Endothelial cell (in vitro differentiated cells): ENCODE measurements at places on chromosomes 6 and 20.
A peak's percentile ranks its signal among the peaks of the same experiment; 100 is the strongest.

- peaks cover 49% of the 10 kb centered on the region for H3K4me1 ChIP-seq
- no peak for DNase-seq
- no peak overlapping the region for H3K27ac ChIP-seq
- peaks cover 5% of the 10 kb centered on the region for H3K27me3 ChIP-seq
- H3K36me3 ChIP-seq = peaks cover 10% of the 10 kb centered on the region
- no peak overlapping the region for H3K4me3 ChIP-seq
Observed at GRCh38 chr6:53342217-53342616, 6.5 kb downstream of the ELOVL5 start.

DNA sequence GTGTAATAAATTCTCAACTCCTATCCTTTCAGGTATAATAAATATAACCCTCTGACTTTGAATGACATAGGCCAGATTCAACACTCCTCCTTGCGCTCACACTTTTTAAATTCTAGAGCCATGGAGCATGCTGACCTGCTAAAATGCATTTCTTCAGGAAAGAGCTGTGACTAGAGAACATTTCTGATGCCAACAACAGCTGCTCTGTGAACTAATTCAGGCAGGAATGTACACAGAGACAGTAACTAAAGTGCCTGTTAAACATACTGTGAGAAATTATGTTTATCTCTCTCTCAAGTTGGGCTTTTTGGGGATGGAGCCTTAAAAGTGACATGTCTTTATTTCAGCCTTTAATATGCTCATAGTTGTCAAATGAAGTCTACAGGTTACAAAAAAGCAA lies 8.3 kb downstream of the NHSL1 start:
- H3K27me3 ChIP-seq = peaks cover 6% of the 10 kb centered on the region
- no peak for DNase-seq
- no peak overlapping the region for H3K27ac ChIP-seq
- peaks cover 42% of the 10 kb centered on the region for H3K4me1 ChIP-seq
- H3K4me3 ChIP-seq = no peak overlapping the region
- peaks cover 8% of the 10 kb centered on the region for H3K36me3 ChIP-seq

DNA sequence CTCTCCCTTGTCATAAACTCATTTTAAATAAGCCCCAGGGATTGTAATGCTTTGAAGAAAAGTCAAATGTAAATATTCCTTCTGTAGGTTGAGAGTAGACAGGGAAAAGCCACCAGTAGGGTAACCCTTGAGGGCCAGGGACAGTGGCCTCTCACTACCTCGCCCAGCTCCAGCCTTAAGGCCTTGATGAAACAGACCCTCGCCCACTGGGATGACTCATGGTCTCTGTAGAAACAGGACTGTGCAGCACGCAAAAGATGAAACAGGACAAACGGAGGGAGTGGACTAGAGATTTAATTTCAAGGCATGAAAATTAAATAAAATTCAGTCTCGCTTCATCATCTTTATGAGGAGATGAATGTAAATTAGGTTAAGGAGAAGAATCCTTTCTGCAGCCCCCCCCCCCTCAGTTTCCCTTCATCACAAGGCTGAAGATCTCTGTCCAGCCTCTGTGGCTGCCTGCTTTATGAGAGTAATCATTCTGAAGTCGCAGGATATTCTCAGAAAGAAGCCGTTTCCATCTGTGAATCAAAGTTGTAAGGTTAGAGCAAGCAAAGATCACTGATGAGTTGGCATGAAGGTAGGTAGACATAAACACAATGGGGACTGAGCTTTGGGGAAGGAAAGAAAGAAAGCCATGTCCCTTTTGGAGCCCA lies 60.4 kb downstream of the TMEM200A start:
- no peak overlapping the region for H3K4me3 ChIP-seq
- H3K27me3 ChIP-seq = no peaks in the 10 kb centered on the region
- no peaks in the 10 kb centered on the region for H3K36me3 ChIP-seq
- no peak overlapping the region for H3K27ac ChIP-seq
- peaks cover 13% of the 10 kb centered on the region for H3K4me1 ChIP-seq

- no peaks in the 10 kb centered on the region for H3K36me3 ChIP-seq
- H3K4me3 ChIP-seq = no peak overlapping the region
- DNase-seq = no peak
- no peak overlapping the region for H3K27ac ChIP-seq
- H3K27me3 ChIP-seq = peaks cover 5% of the 10 kb centered on the region
- no peaks in the 10 kb centered on the region for H3K4me1 ChIP-seq
Observed at GRCh38 chr6:169048185-169048864, 205.3 kb downstream of the THBS2 start.

- H3K36me3 ChIP-seq = no peaks in the 10 kb centered on the region
- H3K27ac ChIP-seq = no peak overlapping the region
- H3K4me3 ChIP-seq = no peak overlapping the region
- H3K27me3 ChIP-seq = peaks cover 4% of the 10 kb centered on the region
- H3K4me1 ChIP-seq = peaks cover 5% of the 10 kb centered on the region
Observed at GRCh38 chr6:47203266-47203937, 106.3 kb downstream of the TNFRSF21 start.

DNA sequence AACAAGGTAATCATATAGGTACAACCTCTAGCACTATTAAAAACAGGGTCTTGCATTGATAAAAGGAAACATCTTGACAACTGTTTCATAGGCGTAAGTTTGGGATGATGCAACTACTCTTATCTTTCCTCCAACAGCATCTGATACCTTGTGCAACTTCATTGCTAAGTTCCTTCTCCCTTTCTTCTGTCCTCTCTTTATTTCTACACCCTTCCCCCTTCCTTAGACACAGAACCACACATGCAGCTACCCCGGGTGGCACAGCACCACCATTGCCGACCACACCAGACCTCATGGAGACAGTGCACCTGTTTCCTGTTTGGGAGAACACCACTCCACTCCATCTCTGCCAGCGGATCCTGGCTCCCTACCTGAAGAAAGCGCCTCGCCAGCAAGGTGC lies 14.4 kb downstream of the MYB start:
- no peak overlapping the region for H3K27ac ChIP-seq
- H3K27me3 ChIP-seq = no peaks in the 10 kb centered on the region
- peaks cover 40% of the 10 kb centered on the region for H3K36me3 ChIP-seq
- H3K4me3 ChIP-seq = no peak overlapping the region

GRCh38 chr6:13776602-13777001 lies 37.8 kb downstream of the MCUR1 start:
- no peak overlapping the region for H3K4me3 ChIP-seq
- H3K27ac ChIP-seq = no peak overlapping the region
- H3K4me1 ChIP-seq = no peaks in the 10 kb centered on the region
- no peaks in the 10 kb centered on the region for H3K27me3 ChIP-seq
- H3K36me3 ChIP-seq = no peaks in the 10 kb centered on the region

DNA sequence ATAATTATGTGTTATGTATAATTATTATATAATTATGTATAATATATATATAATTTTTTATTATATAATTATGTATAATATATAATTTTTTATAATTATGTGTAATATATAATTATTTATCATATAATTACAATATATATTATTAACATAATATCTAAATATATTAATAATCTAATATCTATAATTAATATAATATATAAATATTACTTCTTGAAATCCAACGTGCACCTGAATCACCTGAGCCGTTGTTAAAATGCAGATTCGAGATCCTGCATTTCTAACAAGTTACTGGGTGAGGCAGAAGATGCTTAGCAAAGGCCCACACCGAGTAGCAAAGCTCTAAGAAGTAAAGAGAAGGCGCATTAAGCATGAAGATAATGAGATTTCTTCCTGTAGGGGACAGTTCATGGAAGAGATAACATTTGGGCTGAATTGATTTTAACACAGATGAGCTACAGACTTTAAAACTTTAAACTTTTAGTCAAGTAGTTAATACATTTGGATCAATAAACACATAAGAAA lies 406.4 kb upstream of the PLCB4 start:
- H3K36me3 ChIP-seq = no peaks in the 10 kb centered on the region
- no peak for DNase-seq
- peaks cover 1% of the 10 kb centered on the region for H3K27me3 ChIP-seq
- no peaks in the 10 kb centered on the region for H3K4me1 ChIP-seq

GRCh38 chr6:149249370-149250357 lies 67.8 kb upstream of the TAB2 start:
- DNase-seq = no peak
- no peak overlapping the region for H3K4me3 ChIP-seq
- peaks cover 4% of the 10 kb centered on the region for H3K27me3 ChIP-seq

DNA sequence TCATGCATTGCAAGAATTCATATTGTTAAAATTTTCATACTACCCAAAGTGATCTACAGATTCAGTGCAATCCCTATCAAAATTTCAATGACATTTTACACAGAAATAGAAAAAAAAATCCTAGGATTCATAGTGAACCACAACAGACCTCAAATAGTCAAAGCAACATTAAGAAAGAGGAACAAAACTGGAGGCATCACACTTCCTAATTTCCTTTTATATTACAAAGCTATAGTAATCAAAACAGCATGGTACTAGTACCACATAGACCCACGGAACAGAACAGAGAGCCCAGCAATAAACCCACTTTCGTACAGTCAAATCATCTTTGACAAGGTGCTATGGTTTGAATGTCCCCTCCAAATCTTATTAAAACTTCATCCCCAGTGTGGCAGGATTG lies 39.7 kb downstream of the NTSR1 start:
- no peaks in the 10 kb centered on the region for H3K36me3 ChIP-seq
- H3K27me3 ChIP-seq = peaks cover 8% of the 10 kb centered on the region
- no peak overlapping the region for H3K4me3 ChIP-seq
- no peak for DNase-seq
- H3K27ac ChIP-seq = no peak overlapping the region

DNA sequence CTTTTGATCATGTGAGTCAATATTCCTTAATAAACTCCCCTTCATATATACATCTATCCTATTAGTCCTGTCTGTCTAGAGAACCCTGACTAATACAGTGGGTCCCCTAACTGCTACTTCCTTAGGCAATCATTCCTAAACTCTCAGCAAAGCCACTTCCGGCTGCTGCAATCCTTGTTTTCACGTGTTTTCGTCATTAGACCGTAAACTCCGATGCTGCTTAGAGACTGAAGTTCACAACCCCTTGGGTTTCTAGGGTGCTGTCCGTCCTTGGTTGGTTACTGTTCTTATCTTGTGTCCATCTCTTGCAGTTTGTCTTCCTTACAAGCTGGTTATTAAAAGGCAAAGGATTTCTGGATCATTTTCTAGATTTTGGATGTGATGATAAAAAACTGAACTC lies 106.4 kb downstream of the GMPR start:
- H3K27ac ChIP-seq = no peak overlapping the region
- no peak overlapping the region for H3K4me3 ChIP-seq
- DNase-seq = no peak
- no peaks in the 10 kb centered on the region for H3K36me3 ChIP-seq
- peaks cover 3% of the 10 kb centered on the region for H3K4me1 ChIP-seq
- H3K27me3 ChIP-seq = peaks cover 2% of the 10 kb centered on the region

- peaks cover 2% of the 10 kb centered on the region for H3K27me3 ChIP-seq
- H3K4me1 ChIP-seq = peaks cover 47% of the 10 kb centered on the region
- H3K36me3 ChIP-seq = peaks cover 3% of the 10 kb centered on the region
- no peak for DNase-seq
- no peak overlapping the region for H3K27ac ChIP-seq
Observed at GRCh38 chr6:15409301-15410125, 163.6 kb downstream of the JARID2 start.

GRCh38 chr20:24242763-24243162 lies 226.7 kb upstream of the SYNDIG1 start:
- no peaks in the 10 kb centered on the region for H3K4me1 ChIP-seq
- H3K36me3 ChIP-seq = no peaks in the 10 kb centered on the region
- no peak overlapping the region for H3K4me3 ChIP-seq

DNA sequence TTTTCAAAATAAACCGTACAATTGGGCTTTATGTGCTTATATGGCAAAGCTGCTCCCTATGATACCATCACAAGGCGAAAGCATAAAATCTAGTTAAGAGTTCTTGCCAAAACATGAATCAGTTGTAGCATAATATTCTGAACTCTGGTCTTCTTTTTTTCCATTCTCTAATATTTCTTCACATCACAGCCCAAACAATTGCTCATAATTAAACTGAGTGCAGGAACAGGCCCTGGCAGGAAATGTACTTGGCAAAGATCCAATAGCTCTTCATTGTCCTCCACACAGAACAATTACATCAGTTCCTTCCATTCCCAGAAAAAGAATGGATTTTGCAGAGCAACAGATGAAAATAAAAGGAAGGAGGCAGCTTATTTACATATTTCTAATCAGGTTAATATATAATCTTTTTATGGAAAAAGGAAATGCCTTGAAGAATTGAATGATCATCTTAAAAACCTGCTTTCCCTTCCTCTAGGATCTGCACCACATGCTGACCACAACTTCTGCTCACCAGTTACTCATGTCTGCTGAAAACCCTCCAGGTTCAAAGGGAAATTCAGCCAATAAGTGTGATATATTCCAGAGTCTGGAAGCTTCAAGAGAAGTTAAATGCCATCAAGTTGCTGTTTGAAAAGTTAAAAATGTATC lies 123.3 kb upstream of the COL21A1 start:
- peaks cover 2% of the 10 kb centered on the region for H3K27me3 ChIP-seq
- H3K27ac ChIP-seq = peak overlapping the region; percentile 87
- H3K4me1 ChIP-seq = peaks cover 49% of the 10 kb centered on the region
- DNase-seq = no peak
- no peak overlapping the region for H3K4me3 ChIP-seq

DNA sequence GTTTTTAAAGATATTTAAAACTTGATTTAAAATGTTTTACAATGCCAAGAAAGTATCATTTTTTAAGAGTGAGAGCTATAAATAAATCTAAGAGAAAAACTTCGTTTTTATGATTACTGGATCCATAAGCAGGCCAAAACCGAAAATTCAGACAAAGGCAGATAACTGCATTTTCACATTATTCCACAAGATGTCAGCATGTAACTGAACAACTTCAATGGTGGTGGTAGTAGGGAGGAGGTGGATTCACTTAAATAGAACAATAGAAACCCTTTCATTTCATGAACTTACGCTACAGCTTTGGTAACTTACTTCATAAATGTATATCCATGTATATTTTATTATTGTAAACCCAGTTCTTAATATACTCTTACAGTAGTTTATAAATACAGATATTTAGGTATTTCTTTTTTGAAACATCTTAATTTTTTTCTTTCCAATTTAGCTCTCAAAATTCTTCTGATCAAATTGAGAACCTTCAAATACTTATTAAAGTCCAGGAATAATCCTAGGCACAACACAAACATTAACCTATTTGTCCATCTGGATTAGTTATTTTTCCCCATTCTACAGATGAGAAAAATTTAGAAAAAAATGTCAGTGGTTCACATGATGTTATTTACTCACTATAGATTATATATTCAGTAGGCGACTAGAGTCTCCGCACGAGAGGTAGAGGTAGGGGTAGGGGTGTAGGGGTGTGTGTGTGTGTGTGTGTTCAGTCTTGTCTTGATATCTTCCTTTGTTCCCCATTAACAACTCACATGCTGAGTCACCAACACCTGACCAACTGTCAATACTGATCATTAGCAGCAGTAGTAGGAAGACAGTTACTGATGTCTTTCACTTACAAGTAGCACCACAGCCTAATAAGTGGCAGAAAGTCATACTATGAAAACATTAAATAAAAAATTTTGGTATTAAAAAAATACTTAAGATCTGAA lies 111.5 kb downstream of the ARHGAP18 start:
- DNase-seq = peak; percentile 29
- H3K4me3 ChIP-seq = no peak overlapping the region
- H3K27ac ChIP-seq = peak overlapping the region; percentile 68
- H3K4me1 ChIP-seq = peaks cover 19% of the 10 kb centered on the region

GRCh38 chr20:22383156-22383555 lies 201.2 kb downstream of the FOXA2 start:
- H3K36me3 ChIP-seq = no peaks in the 10 kb centered on the region
- no peak for DNase-seq
- no peaks in the 10 kb centered on the region for H3K27me3 ChIP-seq
- H3K4me3 ChIP-seq = no peak overlapping the region
